ENCODE measurements at places on chromosomes 2 and 18. TPM values are rescaled to one million over a fixed set of nuclear protein-coding genes. Genes with fewer than 3 reads are reported as not detected.

DNA sequence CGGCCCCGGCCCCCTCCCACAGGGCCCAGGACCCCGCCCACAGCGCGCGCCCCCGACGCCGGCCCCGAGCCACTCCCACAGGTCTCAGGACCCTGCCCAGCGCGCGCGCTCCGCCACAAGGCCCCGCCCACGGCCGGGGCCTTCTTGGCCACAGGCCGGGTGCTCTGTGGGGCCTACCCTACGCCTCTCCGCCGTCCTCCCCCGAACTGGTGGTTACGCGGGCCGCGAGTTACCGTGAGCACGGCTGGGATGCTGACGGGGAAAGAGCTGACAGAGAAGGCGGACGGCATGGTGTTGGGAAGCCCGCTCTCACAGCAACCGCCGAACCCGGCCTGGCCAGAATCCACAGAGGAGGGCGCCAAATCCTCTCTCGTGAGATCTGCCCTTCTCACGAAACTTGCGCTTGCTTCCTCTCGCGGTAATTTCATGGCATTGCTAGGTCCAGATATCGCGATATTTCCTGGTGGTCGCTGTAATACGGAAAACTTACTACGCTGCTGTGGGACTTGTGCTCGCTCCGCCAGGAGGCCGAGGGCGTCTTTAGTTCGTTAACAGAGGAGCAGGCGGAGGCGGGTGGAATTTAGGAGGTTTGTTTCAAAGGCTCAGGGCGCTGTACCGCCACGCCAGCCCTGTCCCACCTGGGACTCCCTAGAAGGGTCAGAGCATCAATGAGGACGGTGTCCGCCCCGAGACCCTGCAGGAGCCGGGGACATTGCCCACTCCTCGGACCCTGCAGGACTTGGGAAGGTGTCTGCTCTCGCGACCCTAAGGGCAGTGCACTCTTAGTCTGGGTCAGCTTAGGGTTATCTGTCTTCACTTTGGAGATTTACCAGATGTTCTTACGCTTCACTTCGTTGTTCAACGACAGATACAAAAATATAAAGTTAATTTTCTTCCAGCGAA is at the start of gene TMEM18:
TMEM18 (minus strand) TSS at position 351 of the 903 bp plus-strand sequence; CDS start at position 290, 61 bp downstream.
- DNase-seq, result no peak

Gene PRKAG3
- not detected for total RNA-seq

Gene PXDN
- total RNA-seq, result 21.5 TPM

DNA sequence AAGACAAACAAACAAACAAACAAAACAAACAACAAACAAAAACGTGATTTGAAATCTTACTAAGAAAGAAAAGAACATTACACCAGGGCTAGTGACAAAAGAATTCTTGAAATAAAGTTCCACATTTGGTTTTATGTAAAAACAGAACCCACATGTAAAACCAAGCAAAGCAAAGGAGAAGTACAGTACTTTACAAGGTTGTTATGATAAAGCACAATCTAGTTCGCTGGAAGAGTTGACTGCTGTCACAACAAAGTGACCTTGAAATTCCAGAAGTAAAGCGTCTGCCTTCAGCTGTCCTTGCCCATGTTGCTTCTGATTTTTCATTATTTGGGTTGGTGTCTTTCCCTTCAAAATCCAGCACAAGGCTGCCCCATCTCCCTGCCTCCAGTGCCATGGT is 94.8 kb upstream of the CYRIA start:
- DNase-seq, result no peak

Gene SLC19A3
- total RNA-seq, result 12.4 TPM

All from liver (tissue), 10 donors.